ENCODE measurements at places on chromosomes 4 and X.

DNA sequence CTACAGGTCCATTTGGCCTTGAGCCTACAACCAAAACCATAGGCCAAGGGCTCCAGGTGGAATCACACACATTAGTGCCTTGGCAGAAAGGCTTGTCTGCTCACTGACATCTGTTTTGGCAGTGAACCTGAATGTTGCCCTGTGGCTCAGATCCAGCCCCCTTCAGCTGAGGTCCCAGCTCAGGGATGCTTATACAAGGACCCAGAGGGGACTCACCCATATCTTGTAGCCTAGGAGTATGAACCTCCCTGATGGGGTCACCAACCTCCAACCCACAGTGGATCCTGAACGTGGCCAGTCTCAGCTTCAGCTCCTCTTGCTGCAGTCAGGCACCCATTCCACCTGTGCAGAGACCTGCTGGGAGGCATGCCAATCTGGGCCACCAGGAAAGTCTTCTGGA, 50.8 kb upstream of the HMX1 start:
- no peak for DNase-seq

DNA sequence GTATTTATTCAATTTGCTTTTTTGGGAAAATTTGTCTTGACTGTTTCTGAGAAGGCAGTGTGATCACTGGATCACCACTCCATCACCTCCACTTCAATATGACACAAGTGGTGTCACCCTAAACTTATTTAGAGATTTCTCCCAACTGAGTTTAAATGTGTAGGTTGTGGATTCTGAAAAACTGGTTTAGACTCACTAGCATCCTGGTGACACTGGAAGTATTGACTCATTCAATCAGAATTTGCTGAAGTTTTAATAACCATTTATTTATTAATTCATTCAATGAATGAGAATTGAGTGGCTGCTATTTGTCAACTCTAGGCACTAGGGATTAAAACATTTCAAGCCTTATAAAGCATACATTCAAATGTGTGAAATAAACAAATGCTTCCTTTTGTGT, 819.1 kb upstream of the EPHA5 start:
- DNase-seq, result no peak

- no peak for DNase-seq
Observed at GRCh38 chr4:153318696-153319320, 25.7 kb upstream of the MND1 start.

- DNase-seq, result no peak
Observed at GRCh38 chrX:10416424-10416823, 204.0 kb downstream of the MID1 start.

DNA sequence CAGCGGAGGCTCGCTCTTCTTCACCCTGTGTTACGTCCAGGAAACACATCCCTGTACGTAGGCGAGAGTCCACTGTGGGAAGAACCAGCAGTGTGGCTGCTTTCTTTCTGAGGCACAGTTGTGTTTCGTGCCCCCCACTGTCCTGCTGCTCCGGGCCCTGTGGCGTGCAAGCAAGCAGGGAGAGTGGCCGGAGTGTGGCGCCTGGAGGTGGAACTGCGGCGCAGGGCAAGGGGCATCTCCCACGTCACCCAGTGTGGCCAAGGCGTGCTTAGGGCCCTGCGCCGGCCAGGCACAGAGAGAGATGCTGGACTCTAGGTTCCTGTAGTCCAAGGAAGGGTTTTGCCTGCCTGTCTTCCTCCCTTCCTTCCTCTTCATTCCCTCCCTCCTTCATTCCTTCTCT, 13.3 kb upstream of the PSAPL1 start:
- no peak for DNase-seq

DNA sequence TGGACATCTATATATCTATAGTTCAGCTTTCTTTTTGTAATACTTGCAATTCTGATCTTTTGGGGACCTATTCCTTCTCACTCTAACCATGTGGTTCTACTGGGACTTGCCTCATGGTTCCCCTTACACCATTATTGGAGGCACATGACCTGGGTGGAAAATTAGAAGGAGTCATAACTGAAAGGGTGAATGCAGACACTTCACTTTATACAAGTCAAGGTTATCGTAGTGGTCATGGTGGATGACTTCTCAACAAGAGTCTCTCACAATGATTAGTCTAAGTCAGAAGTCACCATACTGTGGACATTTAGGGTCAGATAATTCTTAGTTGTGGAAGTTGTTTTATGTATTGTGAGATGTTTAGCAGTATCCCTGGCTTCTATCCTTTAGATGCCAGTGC, 10.5 kb upstream of the EIF4E start:
- DNase-seq, result no peak

GRCh38 chr4:87978681-87979080, 3.2 kb downstream of the SPP1 start:
- no peak for DNase-seq

GRCh38 chr4:99893839-99894160, 427 bp downstream of the LAMTOR3 start:
- DNase-seq, result no peak

DNA sequence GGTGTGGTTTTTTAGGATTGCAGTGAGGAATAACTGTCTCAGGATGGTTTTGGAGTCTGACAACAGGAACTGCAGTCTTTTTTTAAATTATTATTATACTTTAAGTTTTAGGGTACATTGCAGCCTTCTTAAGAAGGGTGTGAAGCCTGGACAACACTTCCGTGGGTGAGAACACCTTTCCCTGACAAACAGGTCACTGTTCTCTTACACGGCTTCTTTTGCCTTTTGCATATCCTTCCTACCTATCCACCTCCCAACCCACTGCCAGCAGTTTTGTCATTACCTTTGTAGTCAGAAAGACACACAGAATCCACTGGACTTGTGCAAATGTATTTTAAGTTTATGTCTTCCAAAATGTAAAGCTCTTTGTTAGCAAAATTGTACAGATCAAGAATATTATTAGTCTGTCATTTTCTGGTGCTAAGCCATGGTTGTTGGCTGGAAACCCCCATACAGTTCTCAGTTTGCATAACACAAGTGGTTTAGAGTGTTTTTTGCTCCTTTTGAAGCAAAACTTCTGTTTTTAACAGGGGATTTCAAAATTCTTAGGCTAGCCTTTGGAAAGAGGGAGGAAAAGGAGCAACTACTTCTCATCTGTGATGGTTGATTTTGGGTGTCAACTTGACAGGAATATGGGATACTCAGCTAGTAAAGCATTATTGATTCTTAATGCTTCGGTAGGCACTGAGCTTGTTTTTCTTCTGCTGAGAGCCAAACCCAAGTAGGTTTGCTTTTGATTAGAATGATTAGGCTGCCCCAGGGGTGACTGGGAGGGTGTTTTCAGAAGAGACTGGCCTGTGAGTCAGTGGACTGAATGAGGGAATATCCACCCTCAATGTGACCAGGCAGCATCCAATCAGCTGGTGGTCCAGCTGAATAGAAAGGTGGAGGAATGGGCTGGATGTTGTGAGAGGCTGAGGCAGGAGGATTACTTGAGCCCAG, 29.4 kb upstream of the KLHL2 start:
- DNase-seq, result no peak

DNA sequence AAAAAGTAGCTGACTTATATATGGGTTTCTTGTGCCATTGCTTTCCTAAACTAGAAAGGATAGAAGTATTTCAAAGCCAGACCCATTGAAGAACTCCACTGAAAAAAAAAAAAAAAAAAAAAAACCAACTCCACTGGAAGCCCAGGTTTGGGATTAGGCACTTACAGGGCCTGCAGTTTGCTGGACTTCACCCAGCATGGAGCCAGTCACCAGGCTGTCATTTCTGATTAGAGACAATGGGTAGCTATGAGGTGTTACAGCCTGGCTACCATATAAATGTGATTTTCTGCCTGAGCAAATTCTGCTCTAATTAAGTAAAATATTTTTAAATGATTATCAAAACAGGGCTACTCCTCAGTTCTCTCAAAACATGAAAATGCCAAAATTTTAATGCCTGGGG, 49.5 kb downstream of the HS6ST2 start:
- no peak for DNase-seq

DNA sequence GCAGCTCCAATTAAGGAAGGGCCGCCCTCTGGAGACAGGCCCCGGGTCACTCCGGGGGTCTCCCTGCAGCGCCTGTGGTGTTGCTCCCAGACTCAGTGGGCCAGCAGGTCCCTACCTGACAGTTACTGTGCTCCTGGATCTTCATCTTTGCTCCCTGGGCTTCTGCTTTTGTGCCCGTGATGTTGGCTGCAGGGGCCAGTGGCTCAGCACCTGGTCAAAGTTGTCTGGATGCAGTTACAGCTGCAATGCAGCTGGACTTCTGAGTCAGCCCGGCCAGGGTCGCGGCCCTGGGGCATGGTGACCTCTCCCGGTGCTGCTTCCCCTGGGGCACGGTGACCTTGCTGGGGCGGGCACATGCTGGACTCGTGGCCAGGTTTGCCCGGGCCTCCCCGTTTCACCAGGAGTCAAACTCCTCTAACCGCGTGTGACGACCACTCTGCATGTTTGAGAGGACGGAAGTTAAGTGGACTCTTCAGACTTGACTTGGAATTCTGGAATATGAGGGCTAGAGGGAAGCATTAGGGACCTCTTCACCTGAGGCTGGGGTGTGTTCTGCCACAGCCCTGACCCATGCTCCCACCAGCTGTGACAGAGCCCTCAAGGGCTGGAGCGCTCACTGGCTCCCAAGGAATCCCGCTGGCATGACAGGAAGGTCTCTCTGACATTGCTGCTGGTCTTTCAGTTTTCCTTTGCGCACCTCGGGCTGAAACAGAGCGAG, 3.7 kb downstream of the CTAG2 start:
- DNase-seq, result no peak

DNA sequence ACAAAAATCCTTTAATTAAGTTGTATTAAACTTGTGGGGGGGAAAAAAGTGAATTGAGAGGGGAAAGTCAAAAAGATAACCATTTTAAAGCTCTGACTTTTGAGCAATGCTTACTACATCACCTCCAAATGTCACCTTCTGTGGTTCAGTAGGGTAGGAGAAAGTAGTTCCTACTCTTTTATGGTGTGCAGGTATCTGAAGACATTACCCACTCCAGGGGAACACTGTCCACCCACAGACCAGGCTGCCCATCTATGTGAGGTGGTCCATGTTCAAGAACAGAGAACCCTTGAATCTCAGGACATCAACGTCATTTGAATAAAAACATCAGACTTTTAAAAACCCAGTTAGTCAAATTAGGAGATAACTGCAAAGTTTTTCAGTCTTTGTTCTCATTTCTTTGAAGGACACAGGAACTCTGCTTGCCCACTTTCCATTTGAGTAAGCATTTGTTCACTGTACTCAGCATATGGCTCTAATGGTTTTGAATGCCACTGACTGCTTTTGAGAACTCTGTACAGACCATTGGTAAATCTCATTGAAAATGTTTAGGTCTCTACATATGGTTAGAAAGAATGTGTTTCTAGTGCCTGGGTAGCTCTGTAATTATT, 18.4 kb downstream of the NMU start:
- DNase-seq, result no peak

- no peak for DNase-seq
Observed at GRCh38 chr4:168743131-168743530, 246.3 kb downstream of the PALLD start.
